ENCODE measurements at places on chromosomes 2 and 18.

DNA sequence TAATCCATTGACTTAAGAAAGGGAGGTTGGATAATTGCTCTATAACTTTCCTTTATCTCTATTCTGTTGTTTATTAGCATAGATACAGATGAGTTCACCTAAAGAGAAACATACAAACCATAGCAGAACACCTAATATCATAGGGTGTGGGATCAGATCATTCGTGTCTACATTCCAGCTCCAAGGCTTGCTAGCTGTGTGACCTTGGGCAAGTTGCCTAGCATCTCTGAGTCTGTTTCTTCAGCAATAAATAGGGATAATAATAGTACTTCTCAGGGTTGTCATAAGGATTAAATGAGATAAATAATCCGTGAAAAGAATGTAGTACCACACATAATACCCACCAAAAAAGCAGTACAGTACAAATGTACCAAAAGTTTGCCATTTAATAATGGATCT is 126.2 kb downstream of the PLB1 start:
- no peak for DNase-seq

- no peak for DNase-seq
These were observed 177.5 kb downstream of the MTCL1 start for GRCh38 chr18:8882632-8883408.

DNA sequence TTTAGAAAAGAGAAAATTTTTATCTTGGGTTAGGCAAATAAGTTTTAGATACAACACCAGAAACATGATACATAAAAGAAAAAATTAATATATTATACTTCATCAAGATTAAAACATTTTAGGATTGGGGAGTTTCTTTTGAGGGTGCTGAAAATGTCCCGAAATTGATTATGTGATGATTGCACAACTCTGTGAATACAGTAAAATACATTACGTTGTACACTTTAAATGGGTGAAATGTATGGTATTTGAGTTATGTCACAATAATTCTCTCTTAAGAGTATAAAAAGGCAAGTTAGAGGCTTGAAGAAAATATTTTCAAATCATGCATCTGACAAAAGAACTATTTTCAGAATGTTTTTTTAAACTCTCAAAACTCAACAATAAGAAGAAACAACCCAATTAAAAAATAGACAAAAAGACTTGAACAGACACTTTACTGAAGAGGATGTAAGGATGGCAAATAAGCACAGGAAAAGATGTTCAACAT is 36.2 kb upstream of the INO80C start:
- DNase-seq: no peak

- DNase-seq: no peak
These were observed 32.2 kb upstream of the TRIB2 start for GRCh38 chr2:12684471-12684936.

- no peak for DNase-seq
These were observed 156.4 kb upstream of the ITGA4 start for GRCh38 chr2:181300600-181301291.

- DNase-seq: no peak
These were observed 504.2 kb downstream of the TDRD15 start for GRCh38 chr2:21627938-21628337.

GRCh38 chr2:110852051-110852450 is 119.7 kb downstream of the ACOXL start:
- no peak for DNase-seq

GRCh38 chr2:33577084-33577483 is 22.0 kb downstream of the FAM98A start:
- DNase-seq: no peak

GRCh38 chr2:154133823-154134222 is 262.1 kb downstream of the GALNT13 start:
- DNase-seq: no peak

- DNase-seq: no peak
These were observed 125.5 kb downstream of the PARD3B start for GRCh38 chr2:204670756-204671155.

DNA sequence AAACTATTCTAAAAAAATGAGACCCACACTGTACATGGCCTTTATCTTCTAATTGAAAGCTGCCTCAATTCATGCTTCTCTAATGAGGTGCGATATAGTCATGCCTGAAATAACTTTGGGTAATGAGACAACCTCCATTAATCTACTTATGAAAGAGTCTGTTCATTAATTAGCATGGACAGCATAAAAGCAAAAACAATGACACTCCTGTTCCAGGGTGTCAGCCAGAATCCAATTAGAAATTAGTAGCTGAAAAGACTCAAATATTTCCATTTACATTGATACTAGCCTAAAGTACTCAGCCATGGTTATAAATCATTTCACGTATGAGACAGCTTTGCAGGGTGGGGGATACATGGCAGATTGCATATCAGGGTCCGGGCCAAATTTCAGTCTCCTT is 288.7 kb downstream of the AKAIN1 start:
- DNase-seq: no peak

- DNase-seq: no peak
These were observed 211.5 kb upstream of the RAB6C start for GRCh38 chr2:129768036-129768386.

- DNase-seq: no peak
These were observed 107.9 kb downstream of the ALPK2 start for GRCh38 chr18:58520969-58521368.

GRCh38 chr2:67260343-67261277 is 136.5 kb upstream of the ETAA1 start:
- no peak for DNase-seq

- DNase-seq: no peak
These were observed 9.6 kb downstream of the SH3YL1 start for GRCh38 chr2:254241-254640.

DNA sequence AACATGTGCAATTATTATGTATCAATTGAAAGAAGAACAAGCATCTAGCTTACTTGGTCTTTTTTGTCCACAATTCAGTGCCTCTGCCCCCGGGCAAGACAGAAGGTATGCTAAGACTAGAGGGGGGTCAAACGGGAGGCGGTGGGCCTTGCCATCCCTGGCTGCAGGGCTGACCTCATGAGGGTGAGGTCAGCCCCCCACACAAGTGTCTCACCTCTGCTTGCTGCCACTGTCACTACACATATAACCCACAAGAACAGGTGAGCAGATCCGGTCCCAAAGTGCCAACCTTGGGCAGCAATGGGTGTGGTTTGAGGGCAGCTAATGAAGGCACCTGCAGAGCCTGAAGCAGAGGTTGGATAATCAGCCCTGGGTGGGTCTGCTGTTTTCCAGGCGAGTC is 71.5 kb downstream of the EDAR start:
- DNase-seq: no peak

DNA sequence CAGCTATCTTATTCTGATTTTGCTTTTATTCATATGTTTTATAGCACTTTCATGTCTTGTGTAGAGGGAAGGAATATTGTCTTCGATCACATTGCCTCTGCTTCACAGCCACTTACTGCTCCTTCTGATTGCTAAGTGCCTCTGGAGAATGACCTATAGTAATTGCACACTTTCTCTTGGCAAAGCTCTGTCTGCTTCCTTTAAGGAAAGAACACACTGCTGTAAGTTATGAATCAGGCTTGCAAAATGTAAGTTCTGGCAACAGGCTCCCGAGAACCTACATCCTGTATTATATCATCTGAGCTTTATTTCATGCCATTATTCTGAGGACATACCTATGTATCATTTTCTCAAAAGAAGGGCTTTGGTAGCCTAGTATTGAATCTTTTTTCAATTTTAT is 170.7 kb downstream of the ZNF804A start:
- no peak for DNase-seq

DNA sequence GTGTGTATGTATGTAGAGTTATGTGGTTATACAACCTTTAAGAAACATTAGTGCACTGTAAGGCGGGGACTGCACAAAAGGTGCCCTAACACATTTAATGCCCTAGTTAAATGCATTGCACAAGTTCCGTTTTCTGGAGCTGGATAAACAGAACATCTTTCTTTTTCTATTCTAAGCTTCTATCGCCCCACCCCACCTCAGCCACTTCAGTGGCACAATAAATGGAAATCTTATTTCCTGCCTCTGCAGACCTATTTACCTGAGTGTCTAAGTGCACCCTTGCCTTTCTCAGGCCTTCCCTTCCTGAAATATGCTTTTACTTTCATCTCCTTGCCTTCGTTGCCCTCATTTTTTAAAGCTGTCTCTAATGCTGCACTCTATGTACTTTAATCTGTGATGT is 123.5 kb downstream of the TANC1 start:
- no peak for DNase-seq

DNA sequence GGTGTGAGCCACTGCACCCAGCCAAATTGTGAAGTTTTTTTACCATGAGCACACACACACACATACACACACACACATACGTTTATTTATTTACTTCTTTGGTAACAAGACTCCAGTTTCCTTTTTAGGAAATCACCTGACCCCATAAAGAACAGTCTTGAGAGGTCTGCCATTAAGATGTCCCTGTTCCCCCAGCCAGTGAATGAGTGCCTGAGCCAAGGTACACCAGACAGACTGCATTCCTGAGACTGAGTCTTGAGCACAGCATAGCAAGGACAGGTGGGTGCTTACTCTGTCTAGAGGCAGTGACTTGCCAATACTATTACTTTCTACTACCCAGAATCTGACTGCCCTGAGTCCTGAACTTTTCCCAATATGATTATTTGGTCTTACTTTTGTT is 167.2 kb upstream of the SATB2 start:
- DNase-seq: no peak

DNA sequence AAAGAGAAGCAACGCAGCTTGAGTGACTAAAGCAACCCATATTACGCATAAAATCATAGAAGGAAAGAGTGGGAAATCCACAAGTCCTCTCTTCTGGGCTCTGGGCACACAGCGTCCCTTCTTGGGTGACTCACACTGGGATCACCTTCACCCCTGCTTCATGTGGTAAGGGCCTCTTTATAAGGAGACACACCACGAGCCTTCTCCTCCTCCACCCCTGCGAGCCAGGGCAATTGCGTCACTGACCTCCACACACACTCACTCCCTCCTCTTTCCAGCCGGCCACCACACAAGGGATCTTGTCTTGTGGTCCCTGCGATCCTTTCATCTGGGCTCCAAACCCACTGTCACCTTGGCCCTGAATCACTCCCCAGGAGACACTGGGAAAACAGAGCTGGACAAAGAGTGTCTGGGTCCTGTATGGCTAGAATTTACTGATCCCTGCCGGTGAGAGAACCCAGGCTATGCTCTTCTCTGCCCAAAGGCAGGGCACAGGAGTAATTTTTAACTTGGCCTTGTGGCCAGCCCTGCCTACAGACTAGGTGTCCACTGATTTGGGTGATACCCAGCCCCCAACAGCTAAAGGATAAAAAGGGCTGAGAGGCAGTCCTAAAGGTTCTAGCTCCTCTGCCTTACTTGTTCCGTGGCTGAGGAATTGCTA is 35.3 kb downstream of the NHEJ1 start:
- no peak for DNase-seq

- DNase-seq: no peak
These were observed 5.9 kb upstream of the POLE4 start for GRCh38 chr2:74952575-74952974.

All from activated CD8-positive, alpha-beta memory T cell treated with anti-CD3 and anti-CD28 coated beads for 1 hour (primary cell).